NCI-H526 (cell line): ENCODE measurements at places on chromosomes 11 and 22.

DNA sequence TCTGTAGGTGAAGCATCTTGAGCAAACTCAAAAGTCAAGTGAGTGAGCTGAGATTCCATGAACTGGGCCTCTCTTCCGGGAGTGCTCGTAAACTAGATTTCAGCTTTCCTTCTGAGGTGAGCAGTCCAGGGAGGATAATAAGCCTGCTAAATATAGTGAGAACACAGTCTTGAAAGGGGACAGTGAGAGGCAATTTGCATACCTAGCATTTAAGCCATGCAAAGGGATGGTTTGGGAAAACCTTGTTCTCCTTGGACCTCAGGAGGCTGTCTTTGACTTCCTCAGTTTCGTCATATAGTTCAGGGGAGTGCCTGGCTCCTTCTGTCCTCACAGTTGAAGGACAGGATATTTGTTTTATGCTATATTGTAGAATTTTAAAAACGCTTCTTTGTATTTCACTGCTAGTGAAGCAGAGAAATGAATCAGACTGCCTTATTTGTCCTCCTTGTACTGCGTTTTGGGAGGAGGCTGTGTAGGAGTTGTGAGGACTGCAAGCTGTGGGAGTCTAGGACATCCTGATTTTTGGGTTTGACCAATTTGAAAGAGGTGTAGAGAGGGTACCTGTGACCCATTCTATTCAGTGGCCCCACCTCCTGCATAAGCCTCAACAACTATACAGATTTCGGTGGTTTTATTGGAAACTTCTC is 11.0 kb upstream of the SORL1-AS1 start:
- DNase-seq: no peak

GRCh38 chr11:103988595-103988969 is 47.9 kb upstream of the DDI1 start:
- no peak for DNase-seq

DNA sequence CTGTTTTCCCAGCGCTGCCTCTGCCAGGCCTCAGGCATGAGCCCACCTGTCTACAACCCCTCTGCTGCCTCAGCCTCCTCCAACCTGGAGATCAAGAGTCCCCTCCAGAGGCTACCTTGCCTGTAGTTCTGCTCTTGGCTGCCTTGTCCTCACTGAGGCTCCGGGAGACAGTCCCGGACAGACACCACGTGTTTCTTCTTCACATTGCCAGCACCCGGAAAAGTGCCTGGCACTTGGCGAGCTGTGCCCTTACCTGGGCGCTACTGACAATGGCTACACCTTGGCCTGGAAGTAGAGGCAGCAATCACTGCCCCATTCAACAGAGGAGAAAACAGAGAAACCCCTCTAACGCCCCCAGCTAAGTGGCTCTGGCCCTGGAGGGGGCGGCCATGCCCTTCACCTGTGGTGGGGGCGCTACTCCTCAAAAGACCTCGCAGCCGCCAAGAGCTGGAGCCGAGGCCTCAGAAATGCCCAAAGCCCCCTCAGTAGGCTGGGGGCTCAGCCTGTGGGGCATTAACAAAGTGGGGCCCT is 3.0 kb upstream of the NAP1L4 start:
- no peak for DNase-seq

DNA sequence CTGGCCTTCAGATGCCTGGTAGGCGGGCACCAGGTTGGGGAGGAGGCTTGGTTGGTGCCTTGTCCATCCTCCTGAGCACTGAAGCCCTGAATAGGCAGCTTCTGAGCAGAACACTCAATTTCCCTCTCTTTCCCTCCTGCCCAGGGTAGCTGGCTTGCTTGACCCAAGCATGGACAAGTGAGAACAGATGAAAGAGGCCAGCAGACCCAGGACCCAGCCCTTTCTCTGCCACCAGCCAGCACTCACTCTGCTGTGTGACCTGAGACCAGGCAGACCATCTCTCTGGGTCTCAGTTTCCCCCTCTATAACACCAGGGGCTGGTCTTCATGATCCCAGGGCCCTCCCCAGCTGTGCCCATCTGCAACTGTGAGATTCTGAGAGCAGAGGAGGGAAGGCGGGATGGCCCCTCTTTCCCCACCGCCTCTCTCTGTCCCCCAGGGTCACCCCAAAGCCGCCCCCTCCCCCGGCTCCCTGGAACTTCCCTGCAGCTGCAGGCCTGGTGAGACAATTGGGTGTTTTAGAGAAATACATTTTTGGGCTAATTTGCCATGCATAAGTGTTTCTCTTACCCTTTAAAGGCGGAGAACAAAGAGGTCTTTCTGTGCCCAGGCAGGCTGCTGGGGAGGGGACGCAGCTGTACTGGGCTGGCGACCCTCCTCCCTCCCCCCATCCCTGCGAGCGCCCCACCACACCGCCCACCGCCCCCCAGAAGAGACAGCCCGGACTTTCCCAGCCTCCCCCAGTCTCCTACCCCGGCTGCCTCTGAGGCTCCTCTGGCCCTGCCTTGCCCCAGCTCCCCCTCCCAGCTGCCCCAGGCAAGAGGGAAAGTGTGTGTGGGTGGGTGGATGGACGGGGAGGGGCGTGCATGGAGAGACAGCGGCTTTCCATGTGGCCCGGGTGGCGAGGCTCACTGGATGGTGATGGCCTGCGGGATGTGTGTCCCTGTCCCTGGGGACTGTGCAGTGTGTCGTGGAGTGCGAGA is 30.8 kb upstream of the PICK1 start:
- no peak for DNase-seq

- no peak for DNase-seq
Observed at GRCh38 chr11:117303646-117304315, 12.3 kb downstream of the BACE1 start.

GRCh38 chr11:72081821-72082453 is 1.3 kb downstream of the LRRC51 start:
- peak; percentile 74 for DNase-seq

- DNase-seq: no peak
Observed at GRCh38 chr11:79466411-79466810, 25.6 kb upstream of the TENM4 start.

DNA sequence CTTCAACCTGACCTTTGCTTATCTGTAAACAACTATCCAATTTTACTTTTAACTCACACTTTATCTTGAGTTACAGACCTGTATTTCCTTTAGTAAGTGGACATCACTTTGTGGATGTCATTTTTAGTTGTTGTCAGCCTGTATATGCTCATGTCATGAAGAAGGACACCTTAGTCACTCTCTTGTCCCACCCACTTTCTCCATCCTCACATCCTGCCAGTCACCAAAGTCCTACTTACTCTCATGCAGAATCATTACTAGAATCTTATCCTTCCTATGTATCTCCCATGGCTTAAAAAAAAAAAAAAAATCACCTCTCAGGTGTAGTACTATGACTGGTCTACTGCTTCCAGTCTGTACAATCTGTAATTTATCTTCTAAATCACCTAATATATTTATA is 43.3 kb downstream of the SESN3 start:
- no peak for DNase-seq

DNA sequence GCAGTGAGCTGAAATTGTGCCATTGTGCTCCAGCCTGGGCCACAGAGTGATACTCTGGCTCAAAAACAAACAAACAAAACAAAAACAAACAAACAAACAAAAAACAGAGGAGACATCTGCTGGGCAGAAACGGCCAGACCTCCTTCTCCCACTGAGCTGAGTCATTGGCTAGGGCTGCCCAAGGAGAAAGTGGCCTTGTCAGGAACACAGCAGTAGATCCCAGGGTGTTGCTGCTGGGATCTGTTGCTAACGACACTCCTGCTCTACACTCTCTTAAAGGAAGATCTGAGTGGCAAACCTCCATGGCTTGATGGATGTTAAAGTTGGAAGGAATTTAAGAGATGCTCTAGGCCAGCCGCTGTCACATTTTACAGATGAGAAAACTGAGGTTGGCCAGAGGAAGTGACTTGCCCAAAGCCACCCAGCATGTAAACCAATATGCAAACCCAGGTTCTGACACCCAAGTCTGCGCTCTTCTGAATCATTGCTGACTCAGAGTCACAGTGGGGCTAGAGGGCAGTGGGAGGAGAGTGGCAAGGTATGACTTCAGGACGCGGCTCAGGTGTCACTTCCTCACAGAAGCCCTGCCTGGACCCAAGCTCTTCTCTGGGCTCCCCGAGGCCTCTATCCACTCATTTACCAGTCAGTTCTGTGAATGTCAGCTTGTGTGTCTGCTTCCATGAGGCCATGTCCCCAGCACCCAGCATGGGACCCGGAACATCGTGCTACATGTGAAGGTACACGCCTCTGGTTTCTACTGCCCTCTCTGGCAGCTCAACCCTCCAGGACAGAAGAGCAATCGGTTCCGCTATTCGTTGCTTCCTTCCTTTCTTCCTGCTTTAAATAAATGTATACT is 11.3 kb upstream of the GDPD5 start:
- DNase-seq: no peak
